Heart right ventricle (tissue), 16 donors: ENCODE measurements at places on chromosomes 7 and 10. TPM values are rescaled to one million over a fixed set of nuclear protein-coding genes. Genes with fewer than 3 reads are reported as not detected.
A peak's percentile ranks its signal among the peaks of the same experiment; 100 is the strongest.

- DNase-seq, result no peak
Measured at GRCh38 chr7:16546921-16547505, 20.4 kb downstream of the LRRC72 start.

Gene PRSS58
- total RNA-seq, result not detected

- DNase-seq, result no peak
Measured at GRCh38 chr7:5689716-5690115, 91.7 kb downstream of the RNF216 start.

DNA sequence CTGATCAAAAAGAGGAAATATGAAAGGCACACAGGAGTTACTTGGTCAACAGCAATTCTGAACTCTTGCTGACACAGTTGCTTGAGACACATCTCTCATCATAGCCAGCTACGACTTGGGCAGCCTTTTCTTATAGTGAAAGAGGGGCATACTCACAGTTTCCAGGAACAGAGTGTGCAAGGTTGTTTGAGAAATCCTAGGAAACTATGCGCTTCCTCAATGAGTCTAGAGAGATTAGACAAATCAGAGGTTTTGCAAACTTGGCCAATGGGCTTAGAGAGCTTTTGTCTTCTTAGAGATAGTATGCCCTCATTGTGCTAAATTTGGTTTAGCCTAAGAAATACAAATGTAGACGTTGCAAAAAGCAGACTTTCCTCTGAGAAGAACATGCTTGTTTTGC lies 370.4 kb downstream of the HGF start:
- no peak for DNase-seq

DNA sequence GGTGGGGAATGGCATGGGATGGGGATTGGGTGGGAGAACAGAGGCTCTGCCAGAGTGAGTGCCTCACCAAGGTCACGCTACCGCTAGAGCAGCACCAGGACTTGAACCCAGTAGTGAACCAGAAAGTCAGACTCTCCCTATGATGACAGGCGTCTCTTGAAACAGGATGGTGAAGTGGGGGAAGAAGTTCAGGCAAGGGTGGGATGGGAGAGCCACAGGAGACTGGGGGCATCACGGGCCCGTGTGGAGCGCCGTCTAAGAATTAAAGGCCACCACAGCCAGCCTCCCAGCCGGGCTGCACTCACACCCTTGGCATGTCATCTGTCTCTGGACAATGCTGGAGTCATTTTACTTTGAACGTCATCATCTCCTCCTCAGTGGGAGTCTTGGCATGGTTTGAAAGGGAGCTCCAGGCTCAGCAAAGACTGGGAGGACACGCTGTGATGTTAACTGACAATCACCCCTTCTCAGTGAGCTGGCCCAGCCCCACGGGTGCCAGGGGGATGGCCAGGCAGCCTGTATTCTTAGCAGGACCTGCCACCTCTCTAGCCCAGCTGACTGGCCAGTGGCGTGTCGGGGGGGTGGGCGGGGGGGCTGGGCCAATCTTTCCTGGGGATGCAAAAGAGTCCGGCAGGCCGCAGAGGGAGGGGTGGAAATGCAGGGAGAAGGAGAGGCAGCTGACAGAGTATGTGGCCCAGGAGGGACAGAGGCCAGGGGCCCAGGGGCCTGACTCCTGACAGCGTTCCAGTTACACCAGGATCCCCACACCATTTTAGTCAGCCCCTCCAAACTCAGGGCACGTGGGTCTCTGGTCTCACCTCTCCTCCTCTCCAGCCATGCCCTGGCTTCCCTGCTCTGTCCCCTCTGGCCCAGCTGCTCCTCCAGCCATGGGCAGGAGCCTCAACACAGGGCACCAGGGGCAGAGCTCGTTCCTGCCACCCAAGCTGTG lies 96.2 kb downstream of the VOPP1 start:
- no peak for DNase-seq

DNA sequence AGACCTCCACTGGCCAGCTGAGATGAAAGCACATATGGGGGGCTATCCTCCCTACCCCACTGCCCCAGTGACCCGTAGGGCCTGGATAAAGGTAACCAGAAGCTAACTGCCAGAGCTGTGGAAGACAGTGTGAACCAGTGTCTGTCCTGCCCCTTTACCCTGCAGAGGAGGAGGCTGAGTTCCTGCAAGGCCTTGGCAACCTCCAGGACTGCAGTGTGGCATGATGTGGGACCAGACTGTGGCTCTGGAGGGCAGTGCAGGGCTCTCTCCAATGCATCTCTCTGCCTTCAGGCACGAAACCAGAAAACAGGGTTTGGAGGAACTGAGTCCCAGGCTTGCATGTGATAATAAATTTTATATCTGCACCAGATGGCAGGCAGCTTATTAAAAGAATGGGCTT lies 93.1 kb downstream of the EPC1 start:
- DNase-seq, result no peak

Gene ADK
- 40.9 TPM for total RNA-seq

DNA sequence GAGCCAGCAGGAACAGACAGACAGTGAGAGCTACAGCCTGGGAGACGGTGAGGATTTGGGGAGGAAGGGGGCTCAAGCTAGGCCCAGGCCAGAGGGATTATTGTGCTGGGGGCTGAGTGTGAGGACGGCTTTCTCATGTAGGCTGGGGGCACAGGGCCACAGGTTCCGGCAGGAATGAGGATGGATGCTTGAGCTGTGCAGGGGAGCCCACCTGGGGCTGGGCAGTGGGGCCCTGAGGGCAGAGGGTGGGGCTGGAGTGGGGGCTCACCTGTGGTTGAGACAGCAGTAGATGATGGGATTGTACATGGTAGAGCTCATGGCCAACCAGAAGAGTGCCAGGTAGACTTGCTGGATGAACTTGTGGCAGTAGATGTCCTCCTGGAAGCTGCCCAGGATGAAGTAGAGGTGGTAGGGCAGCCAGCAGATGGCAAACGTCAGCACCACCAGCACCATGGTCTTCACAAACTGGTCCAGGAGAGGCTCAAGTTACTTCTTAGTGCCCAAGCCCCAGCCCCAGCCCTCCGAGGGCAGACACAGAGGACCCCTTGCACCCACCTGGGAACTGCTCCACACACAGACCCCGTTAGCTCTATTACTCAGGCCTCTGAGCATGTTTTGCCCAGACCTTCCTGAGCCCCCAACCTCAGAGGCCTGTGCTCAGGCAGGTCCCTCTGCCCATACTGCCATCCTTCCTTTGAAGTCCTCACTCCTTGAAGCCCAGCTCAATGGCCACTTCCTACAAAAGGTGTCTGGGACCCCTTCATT lies 9.7 kb downstream of the TACR2 start:
- DNase-seq, result no peak

DNA sequence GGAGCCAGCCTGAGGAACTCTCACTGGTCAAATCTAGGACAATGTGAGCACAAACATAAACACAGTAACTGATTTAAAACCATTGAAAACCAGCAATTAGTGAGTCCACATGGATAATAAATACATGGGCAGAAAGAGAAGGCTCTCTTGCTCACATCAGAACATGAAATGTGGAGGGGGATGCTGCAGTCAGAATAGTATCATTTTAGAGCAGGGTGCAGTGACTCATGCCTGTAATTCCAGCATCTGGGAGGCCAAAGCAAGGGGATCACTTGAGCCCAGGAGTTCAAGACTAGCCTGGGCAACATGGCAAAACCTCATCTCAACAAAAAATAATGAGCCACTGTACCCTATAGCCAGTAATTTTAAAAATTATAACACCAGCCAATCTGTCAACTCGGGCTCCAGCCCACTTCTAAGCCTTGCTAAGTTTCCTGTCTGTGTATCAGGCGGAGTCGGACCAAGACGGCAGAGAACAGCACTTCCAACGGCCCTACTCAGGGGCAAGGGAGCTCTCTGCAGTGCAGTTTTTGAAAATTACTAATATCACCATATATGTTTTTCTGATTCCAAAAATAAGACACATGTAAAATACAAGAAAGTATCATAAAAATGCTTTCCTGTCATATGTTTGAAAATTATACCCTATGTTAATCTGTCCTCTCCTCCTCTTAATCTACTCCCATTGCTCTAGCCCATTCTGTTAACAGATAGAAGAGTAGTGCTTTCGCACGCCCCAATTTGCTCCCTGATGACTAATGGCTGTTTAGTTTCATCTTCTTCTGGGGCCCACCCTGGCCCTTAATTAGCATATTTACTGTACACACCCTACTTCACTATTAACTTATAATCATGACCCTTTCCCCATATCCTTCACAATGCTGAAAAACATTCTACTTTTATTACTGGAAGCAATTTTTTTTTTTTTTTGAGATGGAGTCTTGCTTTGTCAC lies 17.1 kb downstream of the URGCP start:
- DNase-seq, result no peak

GRCh38 chr7:101727184-101727583 lies 90.2 kb upstream of the CUX1 start:
- DNase-seq, result no peak

DNA sequence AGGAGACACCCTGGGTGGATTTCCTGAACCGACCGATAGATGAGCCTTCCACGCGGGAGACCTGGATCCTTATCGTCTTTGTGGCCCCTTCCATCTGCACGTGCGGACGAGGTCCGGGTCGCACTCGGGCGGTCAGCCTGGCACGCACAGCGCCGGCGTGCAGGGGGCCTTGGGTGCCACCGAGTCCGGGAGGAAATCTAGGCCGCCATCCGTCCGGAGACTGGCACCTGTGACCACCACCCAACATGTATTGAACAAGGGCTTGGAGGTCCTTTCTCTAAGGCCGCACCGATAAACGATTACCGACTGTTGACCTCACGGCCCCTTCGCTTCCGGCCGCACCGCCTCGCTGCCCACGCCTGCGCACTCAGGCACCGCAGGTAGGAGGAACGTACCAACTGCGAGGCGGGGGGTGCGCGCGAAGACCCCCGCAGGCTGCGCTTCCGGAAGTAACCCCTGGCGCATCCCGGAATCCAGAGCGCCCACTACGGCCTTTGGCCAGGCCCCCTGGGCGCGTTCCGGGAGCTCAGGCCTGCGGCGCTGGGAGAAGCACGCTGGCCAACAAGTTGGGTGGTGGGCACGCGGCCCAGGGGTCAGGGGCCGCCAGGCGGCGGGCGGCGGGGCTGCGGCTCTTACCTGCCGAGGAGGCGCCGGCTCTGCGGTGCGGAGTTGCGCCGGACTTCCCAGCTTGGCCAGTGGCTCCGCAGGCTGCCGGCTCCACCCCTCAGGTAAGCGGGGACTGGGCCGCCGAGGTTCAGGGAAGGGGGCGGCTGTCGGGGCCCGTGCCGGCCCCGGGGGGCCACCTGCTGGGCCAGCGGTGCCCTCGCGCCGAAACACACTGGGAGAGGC lies at the start of the genes ACTR3C and LRRC61:
Gene ACTR3C, minus strand, starts transcription at position 713 of the 849 bp plus-strand sequence. CDS start 28,249 bp downstream, outside the sequence.
Gene LRRC61, plus strand, starts transcription at position 523 of the 849 bp plus-strand sequence. CDS start 13,507 bp downstream, outside the sequence.
- DNase-seq, result peak; percentile 59

- no peak for DNase-seq
Measured at GRCh38 chr10:78171633-78172400, 138.2 kb downstream of the RPS24 start.

Gene GRM8
- not detected for total RNA-seq

Gene NME8
- not detected for total RNA-seq

DNA sequence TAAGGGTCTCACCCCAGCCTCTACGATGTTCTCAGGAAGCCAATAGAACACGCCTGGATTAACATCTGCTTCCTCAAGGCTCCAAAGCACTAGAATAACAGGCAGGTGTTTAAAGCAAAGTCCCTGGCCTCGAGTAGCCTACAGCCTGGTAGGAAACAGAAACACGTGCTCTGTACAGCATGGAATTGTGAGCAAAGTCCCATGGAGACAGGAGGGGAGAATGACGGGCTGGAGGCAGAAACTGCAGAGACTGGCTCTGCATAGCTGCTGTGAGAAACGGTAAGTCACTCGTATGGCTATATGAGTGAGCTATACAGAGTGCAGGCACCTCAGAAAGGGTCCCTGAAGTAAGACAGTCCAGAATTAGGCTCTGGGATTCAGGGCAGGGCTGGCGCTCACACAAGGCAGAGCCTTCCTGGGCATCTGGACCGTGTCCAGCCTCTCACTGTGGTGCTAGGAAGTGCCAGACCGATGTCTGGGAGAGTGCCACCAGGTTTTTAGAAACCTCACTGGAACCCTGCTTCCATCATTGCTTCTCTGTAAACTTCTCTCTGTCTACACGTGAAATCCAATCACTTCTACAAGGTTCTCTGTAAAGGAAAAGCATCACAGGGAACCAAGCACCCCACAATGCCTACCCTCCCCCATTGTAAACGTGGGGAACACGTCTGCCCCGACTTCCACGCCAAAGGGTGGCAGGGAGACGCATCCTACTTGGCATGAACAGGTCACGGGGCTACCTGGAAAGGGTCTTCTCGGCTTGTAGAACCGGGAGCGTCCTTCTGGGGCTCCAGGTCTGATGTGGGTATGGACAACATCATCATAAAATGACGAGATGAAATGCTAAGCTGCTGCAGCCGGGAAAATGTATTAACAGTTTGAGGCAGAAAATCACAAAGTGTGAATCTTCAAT lies 38.8 kb upstream of the SHH start:
- DNase-seq, result no peak

- no peak for DNase-seq
Measured at GRCh38 chr7:82067628-82068264, 297.9 kb upstream of the HGF start.

DNA sequence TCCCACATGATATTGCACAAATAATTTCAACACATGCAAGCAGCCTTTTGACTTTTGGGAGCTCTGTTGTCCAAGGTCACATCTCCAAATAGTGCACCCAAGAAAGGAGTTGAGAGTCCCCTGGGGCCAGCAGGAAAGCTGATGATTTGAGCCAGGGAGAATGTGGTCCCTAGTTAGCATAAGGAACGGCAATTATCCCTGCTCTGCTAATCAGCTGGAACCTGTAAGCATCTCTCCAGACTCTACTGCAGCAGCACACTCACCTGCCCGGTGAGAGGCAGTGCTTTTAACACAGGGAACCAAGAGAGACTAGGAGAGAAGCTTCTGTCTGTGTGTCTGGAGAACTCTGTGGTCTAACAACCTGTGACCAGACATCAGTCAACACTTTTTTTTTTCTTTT lies 17.0 kb downstream of the TRPV5 start:
- no peak for DNase-seq

DNA sequence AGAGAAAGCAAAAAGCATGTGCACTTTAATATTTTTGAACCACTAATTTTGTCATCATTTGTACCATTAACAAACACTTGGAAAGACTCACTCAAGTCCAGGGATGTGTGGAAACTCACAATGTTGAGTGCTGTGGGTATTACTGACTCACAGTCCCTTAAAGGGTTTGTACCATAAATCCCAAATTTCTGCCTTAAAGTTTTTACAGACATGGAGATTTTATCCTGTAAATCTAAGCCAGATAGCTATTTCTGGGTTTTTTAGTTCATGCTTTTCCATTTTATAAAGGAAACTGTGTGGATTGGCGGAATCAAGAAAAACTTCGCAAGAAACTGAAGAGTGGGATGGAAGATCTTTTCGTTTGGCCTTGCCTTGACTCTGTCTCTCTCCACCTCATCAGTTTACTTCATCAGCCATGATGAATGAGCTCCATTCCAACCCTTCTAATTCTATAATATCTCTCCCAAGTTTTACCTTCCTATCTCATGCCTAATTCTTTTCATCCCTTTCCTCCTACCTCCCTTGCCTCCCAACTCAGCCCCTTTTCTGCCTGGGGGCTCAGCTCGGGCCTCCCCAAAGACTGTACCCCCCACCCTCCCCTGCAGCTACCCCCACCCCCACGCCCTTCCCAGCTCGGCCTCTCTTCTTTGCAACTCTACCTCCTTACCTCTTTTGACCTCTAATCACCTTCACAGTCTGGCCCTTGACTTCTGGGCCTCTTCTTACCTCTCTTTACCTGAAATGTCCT lies 218.5 kb upstream of the MKLN1 start:
- no peak for DNase-seq

Gene MORN4
- total RNA-seq, result 4.4 TPM
